CD8-positive, alpha-beta memory T cell (primary cell): ENCODE measurements at places on chromosomes 6 and 20. TPM values are rescaled to one million over a fixed set of nuclear protein-coding genes. Genes with fewer than 3 reads are reported as not detected.

GRCh38 chr20:17505636-17506517, 25.3 kb downstream of the BFSP1 start:
- DNase-seq, result peak; percentile 32

DNA sequence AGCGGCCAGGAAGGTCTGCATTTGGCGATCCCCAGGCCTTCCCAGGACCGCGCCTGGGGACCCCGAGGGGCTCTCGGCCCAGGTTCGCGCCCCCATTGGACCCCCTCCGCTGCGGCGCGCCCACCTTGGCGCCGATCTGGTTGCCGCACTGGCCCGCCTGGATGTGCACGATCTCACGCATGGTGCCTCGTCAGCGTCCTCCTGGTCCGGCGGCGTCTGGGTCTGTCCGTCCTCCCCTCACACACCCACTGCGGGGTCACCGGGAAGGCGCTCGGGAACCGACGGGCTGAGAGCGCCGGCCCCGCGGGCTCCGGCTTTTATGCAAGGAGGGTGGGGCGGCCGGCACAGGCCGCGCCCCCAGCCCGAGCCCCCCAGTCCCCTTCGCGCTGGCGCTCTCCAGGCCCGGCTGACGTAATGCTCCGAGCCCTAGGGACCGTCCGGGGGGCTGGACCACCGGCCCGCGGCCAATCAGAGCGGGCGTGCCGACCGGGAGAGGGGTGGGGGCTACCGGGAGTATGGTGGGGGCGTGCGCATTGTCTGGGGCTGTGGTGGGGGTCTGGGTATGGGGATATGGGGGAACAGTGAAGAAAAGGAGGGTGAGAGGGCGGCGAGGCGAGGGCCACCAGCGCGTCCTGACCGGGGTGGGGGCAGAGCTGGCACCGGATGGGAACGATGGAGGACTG, at the start of gene TUBB2B:
Gene TUBB2B (minus strand): TSS at position 291 of the 683 bp plus-strand sequence. CDS start 110 bp downstream, at position 181.
- DNase-seq, result no peak

GRCh38 chr6:30688569-30688968, 2.1 kb upstream of the PPP1R18 start:
- peak; percentile 8 for DNase-seq

- DNase-seq, result no peak
Measured at GRCh38 chr20:58177799-58178198, 50.7 kb downstream of the ANKRD60 start.

- DNase-seq, result no peak
Measured at GRCh38 chr20:39851459-39851858, 837.6 kb downstream of the MAFB start.

DNA sequence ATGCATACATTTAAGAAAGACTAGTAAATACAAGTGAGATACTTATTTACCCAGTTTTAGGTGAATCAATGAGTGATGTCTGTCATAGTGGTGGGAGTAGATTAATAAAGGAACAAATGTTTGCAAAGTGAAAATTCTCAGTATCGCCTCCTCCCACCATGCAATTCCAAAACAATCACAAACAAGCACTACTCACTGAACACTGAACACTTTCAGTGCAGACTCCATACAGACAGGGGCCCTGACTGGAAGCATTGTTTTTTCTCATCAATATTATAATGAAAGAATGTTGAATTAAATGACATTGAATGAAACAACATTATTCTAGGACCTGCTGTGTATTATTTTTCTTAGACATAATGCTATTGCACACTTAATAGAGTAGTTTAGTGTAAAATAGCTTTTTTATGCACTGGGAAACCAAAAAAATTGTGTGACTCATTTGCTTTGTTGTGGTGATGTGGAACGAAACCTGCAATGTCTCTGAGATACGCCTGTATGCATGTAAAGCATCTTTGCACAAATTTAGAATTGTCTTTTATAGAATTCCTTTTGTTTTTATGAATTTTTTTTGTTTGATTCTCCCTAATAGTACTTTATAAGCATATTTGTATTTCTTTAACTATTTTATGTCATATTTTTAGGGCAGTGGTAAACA, 317.5 kb downstream of the UTRN start:
- no peak for DNase-seq

GRCh38 chr6:31556307-31556706, 8.9 kb downstream of the NFKBIL1 start:
- no peak for DNase-seq

TUBB2B gene
- total RNA-seq, result not detected

TBX18 gene
- not detected for total RNA-seq

DNA sequence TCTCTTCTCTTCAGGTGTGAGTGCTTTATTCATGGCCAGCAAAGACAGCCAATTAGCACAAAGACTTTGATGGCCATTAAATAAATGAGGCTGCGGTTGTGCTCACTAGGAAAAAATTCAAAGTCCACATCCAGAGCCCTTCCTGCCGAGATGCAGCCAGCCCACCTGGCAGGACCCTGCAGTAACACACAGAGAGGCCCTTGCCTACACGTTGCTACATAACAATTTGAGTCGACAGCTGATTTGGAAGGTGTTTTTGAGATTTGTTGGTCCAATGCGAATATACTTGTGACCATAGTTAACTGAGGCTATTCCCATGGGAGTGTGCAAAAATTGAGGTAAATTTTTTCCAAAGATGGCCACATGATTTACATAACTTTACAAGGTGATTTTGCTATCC, 605.4 kb upstream of the HTR1E start:
- no peak for DNase-seq

GRCh38 chr6:107689190-107689589, 134.9 kb downstream of the SCML4 start:
- no peak for DNase-seq

DNA sequence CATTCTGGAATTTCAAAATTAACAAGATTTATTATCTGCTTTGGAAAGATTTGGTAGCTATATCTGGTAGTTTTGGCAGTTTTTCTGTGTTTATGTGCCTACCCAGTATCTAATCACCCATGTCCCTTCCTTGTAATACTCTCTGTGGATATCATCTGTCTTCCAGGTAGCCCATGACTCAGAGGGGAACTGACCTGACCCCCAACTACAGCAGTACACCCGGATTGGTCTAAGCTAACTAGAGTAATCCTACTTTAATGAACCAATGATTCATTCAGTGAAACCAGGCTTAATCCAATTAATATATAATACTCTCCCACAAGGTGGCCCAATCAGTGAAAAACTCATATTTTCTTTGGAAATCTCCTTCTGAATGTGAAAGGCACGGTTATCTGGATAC, 295.3 kb upstream of the SULF2 start:
- DNase-seq, result no peak

DNA sequence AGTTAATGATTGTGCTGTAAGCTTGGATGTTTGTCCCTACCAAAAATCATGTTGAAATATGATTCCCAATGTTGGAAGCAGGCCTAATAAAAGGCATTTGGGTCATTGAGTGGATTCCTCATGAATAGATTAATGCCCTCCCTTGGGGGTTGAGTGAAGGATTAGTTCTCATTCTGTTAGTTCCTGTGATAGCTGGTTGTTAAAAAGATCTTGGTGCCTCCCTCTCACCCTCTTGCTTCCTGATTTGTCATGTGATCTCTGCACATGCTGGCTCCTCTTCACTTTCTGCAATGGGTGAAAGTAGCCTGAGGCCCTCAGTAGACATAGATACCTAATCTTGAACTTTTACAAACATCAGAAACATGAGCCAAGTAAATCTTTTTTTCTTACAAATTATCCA, 115.6 kb upstream of the HCRTR2 start:
- DNase-seq, result no peak

GRCh38 chr20:61120595-61121515, 131.2 kb upstream of the CDH4 start:
- DNase-seq, result peak; percentile 24

DNA sequence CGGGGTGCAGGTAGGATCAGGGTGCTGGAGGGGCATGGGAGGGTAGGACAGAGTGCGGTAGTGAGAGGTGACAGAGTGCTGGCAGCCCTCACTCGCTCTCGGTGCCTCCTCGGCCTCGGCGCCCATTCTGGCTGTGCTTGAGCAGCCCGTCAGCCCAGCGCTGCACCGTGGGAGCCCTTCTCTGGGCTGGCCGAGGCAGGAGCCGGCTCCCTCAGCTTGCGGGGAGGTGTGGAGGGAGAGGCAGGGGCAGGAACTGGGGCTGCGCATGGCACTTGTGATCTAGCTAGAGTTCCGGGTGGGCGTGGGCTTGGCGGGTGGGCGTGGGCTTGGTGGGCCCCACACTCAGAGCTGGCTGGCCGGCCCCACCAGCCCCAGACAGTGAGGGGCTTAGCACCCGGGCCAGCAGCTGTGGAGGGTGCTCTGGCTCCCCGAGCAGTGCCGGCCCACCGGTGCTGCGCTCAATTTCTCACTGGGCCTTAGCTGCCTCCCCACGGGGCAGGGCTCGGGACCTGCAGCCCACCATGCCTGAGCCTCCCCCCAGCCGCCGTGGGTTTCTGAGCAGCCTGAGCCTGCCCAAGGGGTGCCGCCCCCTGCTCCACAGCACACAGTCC, 112.8 kb upstream of the DUSP22 start:
- no peak for DNase-seq

GRCh38 chr6:44224029-44224964, 902 bp downstream of the SLC29A1 start:
- no peak for DNase-seq

FOXA2 gene
- total RNA-seq, result not detected

- no peak for DNase-seq
Measured at GRCh38 chr6:37554480-37554819, 54.8 kb upstream of the CCDC167 start.

GRCh38 chr20:36175475-36175995, 21.0 kb downstream of the EPB41L1 start:
- no peak for DNase-seq

GRCh38 chr20:4896971-4897497, 104.3 kb downstream of the SLC23A2 start:
- DNase-seq, result no peak

GRCh38 chr6:165849534-165850430, 186.7 kb upstream of the PDE10A start:
- DNase-seq, result no peak

FAM83C gene
- not detected for total RNA-seq

TFAP2C gene
- total RNA-seq, result not detected

DNA sequence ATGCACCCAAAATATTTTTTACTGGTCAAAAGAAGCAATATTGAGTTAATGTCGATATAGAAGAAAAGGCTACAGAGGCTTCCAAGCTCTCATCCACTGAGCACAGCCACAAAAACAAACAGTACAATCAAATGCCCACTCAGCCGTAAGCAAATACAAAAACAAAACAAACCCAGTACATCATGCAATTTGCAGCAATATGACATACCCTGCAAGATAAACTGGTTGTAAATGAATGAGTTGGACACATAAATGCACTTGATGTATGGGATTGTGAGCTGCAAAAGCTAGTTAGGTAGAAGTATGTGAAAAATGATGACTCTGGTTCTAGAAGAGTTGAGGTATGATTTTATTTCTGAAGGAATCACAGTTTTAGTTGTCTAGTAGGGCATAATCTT, 83.9 kb downstream of the SESN1 start:
- DNase-seq, result no peak

- DNase-seq, result no peak
Measured at GRCh38 chr6:13708736-13709135, 2.9 kb downstream of the RANBP9 start.

ID4 gene
- total RNA-seq, result not detected

DNA sequence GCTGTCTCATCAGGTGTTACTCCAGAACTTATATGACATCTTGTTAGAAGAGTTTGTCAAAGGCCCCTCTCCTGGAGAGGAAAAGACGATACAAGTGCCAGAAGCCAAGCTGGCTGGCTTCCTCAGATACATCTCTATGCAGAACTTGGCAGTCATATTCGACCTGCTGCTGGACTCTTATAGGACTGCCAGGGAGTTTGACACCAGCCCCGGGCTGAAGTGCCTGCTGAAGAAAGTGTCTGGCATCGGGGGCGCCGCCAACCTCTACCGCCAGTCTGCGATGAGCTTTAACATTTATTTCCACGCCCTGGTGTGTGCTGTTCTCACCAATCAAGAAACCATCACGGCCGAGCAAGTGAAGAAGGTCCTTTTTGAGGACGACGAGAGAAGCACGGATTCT, 43.7 kb upstream of the SMIM28 start:
- DNase-seq, result no peak

SYNDIG1 gene
- total RNA-seq, result not detected

DNA sequence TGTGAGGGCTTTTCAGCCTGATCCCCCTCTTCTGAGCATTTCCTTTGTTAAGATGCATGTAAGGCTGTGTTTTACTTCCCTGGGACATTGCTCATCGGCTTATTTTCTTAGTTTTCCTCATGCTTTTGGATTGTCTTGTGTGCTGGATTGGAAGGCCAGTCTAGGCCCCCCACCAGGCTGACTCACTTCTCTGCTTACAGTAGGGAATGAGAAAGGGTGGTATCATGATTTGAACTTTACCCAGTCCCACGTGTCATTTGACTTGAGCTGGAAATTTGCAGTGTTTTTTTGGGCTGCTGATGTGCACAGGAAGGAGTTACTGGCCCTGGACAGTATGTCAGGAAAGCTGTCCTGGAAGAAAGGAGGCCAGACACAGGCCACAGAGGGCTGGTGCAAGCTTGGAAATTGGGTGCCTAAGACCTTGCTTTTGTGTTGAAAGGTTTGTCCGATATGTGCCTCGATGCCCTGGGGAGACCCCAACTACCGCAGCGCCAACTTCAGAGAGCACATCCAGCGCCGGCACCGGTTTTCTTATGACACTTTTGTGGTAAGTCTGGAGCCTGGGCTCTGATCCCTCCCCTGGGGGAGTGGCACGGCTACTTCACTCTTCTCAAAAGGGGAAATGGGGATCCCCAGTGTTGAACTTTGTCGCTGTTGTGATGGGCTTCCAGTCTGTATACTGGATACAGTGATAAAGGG, 12.8 kb downstream of the RNF114 start:
- DNase-seq, result no peak

- DNase-seq, result no peak
Measured at GRCh38 chr6:115770851-115771250, 289.8 kb downstream of the FRK start.

DNA sequence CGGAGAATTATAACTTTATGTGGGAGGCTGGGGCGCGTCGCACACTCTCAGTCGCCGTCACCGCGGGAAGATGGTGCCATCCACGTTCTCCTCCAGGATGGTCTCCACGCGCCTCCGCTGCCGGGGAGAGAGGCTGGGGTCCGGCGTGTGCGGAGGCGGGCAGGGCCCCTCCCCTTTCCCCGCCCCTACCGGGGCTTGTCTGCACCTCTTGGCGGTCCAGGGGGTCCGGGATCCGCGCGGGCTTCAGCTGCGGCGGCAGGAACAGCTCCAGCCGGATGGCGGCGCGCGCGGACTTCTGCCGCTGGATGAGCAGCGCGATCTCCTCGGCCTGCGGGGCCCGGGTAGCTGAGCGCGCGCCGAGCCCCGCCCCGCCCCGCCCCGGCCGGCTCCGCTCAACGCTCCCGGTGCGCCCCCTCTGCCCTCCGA, 807 bp downstream of the LKAAEAR1 start:
- peak; percentile 53 for DNase-seq

GRCh38 chr6:16725145-16725864, 36.0 kb downstream of the ATXN1 start:
- no peak for DNase-seq

GRCh38 chr20:36298061-36298460, 8.1 kb upstream of the DLGAP4 start:
- no peak for DNase-seq

GRCh38 chr6:106223300-106223930, 102.1 kb downstream of the ATG5 start:
- DNase-seq, result peak; percentile 58

BNIP5 gene
- total RNA-seq, result not detected
